Activated CD4-positive, alpha-beta T cell treated with anti-CD3 and anti-CD28 coated beads for 36 hours (primary cell): ENCODE measurements at places on chromosomes 1 and 21. TPM values are rescaled to one million over a fixed set of nuclear protein-coding genes. Genes with fewer than 3 reads are reported as not detected.

DNA sequence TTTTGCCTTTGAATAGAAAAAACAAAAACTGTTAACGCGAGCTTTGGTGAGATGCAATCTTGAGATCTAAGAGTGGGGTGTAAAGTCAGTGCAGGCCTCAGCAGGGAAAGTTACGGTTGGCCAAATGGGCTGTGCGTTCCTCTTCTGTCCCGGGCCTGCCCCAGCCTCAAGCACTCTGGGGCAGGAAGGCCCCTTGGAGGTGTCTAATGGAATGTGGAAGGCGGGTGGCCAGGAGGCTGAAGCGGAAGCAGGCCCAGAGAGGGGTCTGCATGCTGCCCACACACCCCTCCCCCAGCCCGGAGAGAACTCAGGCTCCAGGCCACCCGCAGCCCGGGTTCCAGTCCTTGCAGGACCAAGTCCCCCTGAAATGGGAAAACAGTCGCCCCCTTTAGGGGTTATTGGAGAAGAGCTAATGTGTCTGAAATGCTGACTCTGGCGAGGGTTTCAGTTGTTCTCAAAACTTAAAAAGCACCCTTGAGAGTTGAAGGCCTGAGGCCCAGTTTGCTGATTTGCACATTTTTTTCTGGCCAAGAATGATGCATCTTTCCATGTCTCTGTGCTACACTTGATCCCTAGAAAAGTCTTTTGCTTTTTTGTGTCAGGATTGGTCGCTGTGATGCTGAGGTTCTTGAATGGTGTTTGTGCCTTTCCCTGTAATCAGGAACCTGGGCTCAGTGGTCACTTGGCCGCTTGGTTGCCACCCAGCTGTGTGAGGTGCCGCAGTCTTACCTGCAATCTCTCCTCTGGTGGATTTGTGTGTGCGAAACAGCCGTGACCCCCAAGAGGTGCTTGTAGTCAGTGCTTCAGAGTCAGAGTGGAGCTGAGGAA, 2.0 kb downstream of the COL18A1 start:
- H3K27ac ChIP-seq, result no peak overlapping the region
- peaks cover 13% of the 10 kb centered on the region for H3K4me1 ChIP-seq
- peak overlapping the region; percentile 52 for H3K4me3 ChIP-seq
- no peaks in the 10 kb centered on the region for H3K36me3 ChIP-seq
- DNase-seq, result no peak
- peaks cover 30% of the 10 kb centered on the region for H3K27me3 ChIP-seq

Gene ADAMTS4
- 0.71 TPM for total RNA-seq

- H3K4me3 ChIP-seq, result no peak overlapping the region
- no peak overlapping the region for H3K27ac ChIP-seq
- H3K36me3 ChIP-seq, result peaks cover 94% of the 10 kb centered on the region
- H3K4me1 ChIP-seq, result no peaks in the 10 kb centered on the region
- H3K27me3 ChIP-seq, result no peaks in the 10 kb centered on the region
Measured at GRCh38 chr1:247198781-247199180, 27.0 kb upstream of the ZNF124 start.

- peaks cover 5% of the 10 kb centered on the region for H3K4me1 ChIP-seq
- H3K4me3 ChIP-seq, result no peak overlapping the region
- peaks cover 4% of the 10 kb centered on the region for H3K27me3 ChIP-seq
Measured at GRCh38 chr1:231515748-231516147, 12.7 kb upstream of the TSNAX start.

Gene TAL1
- total RNA-seq, result 0.19 TPM

DNA sequence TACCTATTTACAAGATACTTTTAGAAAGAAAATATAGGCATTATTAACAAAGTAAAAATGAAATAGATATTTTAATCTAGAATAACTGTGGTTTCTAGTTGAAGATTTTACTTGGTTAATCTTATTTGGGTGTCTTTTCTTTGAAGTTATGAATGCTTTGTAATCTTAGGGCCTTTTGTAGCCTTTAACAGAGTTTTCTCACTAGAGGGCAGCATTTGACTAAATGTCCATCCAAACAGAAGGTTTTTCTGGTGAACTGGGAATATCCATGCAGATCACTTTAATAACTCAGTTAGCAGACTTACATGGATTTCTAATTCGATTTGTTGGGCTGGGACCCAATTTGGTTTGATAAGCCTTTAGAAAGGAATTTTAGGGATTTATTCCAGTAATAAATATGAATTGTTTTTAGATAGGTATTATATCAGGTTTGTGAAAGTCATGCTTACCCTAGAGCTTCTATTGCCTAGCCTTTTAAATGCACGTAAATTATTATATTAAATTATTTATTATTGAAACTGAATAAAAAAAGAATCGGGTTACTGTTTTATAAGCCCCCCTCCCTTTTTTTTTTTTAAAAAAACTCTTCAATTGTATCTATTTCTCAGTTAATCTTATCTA, 119.7 kb downstream of the ZNF326 start:
- no peaks in the 10 kb centered on the region for H3K4me1 ChIP-seq
- no peak for DNase-seq
- peaks cover 29% of the 10 kb centered on the region for H3K27me3 ChIP-seq
- H3K27ac ChIP-seq, result no peak overlapping the region

- no peak overlapping the region for H3K27ac ChIP-seq
- peaks cover 11% of the 10 kb centered on the region for H3K27me3 ChIP-seq
- H3K4me1 ChIP-seq, result no peaks in the 10 kb centered on the region
- no peak for DNase-seq
- H3K4me3 ChIP-seq, result no peak overlapping the region
Measured at GRCh38 chr1:66476774-66477173, 57.2 kb upstream of the SGIP1 start.

Gene ARHGAP30
- total RNA-seq, result 165 TPM

GRCh38 chr1:22257290-22258275, 114.7 kb upstream of the WNT4 start:
- no peak overlapping the region for H3K4me3 ChIP-seq
- no peak for DNase-seq
- H3K4me1 ChIP-seq, result peaks cover 2% of the 10 kb centered on the region
- no peak overlapping the region for H3K27ac ChIP-seq
- no peaks in the 10 kb centered on the region for H3K36me3 ChIP-seq

Gene EXO1
- 53.8 TPM for total RNA-seq

DNA sequence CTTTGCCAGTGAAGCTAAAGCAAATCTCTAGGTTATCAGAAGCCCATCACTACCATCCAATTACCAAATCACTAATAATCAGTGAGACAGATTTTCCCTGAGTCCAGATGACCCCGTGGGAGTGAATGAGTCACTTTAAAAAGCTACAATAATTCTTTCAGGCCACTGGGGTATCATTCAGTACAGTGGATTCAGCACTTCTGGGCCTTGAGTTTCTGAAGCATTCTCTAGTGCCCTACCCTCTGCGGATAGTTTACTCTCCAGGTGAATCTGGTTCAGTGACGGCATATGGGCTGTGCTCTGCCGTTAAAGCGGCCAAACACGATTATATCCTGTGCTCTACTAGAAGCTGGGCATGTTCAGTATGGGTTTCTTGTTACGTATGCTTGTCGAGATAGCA, 26.1 kb downstream of the NR5A2 start:
- H3K27ac ChIP-seq, result no peak overlapping the region
- no peak for DNase-seq
- H3K4me3 ChIP-seq, result no peak overlapping the region
- peaks cover 26% of the 10 kb centered on the region for H3K27me3 ChIP-seq
- no peaks in the 10 kb centered on the region for H3K4me1 ChIP-seq

GRCh38 chr1:22340066-22340465, 111.6 kb upstream of the ZBTB40 start:
- no peaks in the 10 kb centered on the region for H3K36me3 ChIP-seq
- DNase-seq, result no peak
- H3K4me3 ChIP-seq, result no peak overlapping the region
- H3K4me1 ChIP-seq, result peaks cover 3% of the 10 kb centered on the region
- H3K27me3 ChIP-seq, result peaks cover 44% of the 10 kb centered on the region
- no peak overlapping the region for H3K27ac ChIP-seq

Gene CFAP107
- total RNA-seq, result not detected

- H3K4me3 ChIP-seq, result no peak overlapping the region
- no peaks in the 10 kb centered on the region for H3K4me1 ChIP-seq
- no peaks in the 10 kb centered on the region for H3K36me3 ChIP-seq
- DNase-seq, result peak; percentile 66
Measured at GRCh38 chr1:239308701-239309333, 77.6 kb upstream of the CHRM3 start.

- H3K27me3 ChIP-seq, result no peaks in the 10 kb centered on the region
- no peaks in the 10 kb centered on the region for H3K4me1 ChIP-seq
- no peak overlapping the region for H3K4me3 ChIP-seq
- DNase-seq, result no peak
- H3K36me3 ChIP-seq, result no peaks in the 10 kb centered on the region
Measured at GRCh38 chr21:46124083-46124925, 26.4 kb downstream of the COL6A2 start.

DNA sequence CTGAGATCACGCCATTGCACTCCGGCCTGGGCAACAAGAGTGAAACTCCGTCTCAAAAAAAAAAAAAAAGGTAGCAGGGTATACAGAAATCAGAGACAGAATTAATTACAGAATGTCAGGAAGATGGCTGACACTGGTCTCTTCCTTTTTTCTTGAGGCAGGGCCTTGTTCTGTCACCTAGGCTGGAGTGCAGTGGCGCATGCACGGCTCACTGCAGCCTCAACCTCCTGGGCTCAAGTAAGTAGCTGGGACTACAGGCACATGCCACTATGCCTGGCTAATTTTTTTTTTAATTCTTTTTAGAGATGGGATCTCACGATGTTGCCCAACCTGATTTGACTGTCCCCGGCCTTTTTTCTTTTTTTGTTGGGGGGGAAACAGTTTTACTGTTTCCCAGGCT, 16.4 kb downstream of the RNU5D-1 start:
- H3K4me1 ChIP-seq, result peaks cover 43% of the 10 kb centered on the region
- no peaks in the 10 kb centered on the region for H3K36me3 ChIP-seq
- DNase-seq, result no peak
- H3K27ac ChIP-seq, result peak overlapping the region; percentile 67
- no peak overlapping the region for H3K4me3 ChIP-seq

- H3K4me1 ChIP-seq, result peaks cover 21% of the 10 kb centered on the region
- peaks cover 2% of the 10 kb centered on the region for H3K27me3 ChIP-seq
Measured at GRCh38 chr1:211511030-211511700, 19.2 kb upstream of the RD3 start.

- no peaks in the 10 kb centered on the region for H3K27me3 ChIP-seq
- H3K36me3 ChIP-seq, result no peaks in the 10 kb centered on the region
- H3K4me3 ChIP-seq, result no peak overlapping the region
- H3K4me1 ChIP-seq, result peaks cover 54% of the 10 kb centered on the region
- peak overlapping the region; percentile 76 for H3K27ac ChIP-seq
Measured at GRCh38 chr1:8473121-8473875, 155.4 kb downstream of the SLC45A1 start.

- H3K36me3 ChIP-seq, result no peaks in the 10 kb centered on the region
- H3K27me3 ChIP-seq, result no peaks in the 10 kb centered on the region
- H3K27ac ChIP-seq, result no peak overlapping the region
- no peak for DNase-seq
- H3K4me1 ChIP-seq, result peaks cover 10% of the 10 kb centered on the region
Measured at GRCh38 chr1:209633335-209633997, 18.8 kb downstream of the LAMB3 start.

DNA sequence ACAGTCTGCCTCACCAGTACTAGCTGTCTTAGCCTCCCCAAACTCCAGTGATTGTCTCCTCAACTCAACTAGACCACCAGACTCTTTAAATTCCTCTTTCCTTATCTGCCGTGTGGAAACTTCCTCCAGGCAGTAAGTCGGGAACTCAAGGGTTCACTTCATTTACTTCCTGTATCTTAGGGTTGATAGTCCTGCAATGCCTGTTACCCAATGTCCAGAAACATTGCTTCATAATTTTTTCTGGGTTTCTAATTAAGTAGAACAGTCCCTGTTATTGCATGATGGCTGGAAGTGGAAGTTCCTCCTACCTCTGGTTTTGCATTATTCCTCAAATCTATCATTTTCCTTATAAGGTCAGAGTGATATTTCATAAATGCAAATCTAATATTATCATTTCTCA, 60.8 kb upstream of the RNF11 start:
- peaks cover 2% of the 10 kb centered on the region for H3K4me1 ChIP-seq
- DNase-seq, result no peak
- no peak overlapping the region for H3K27ac ChIP-seq
- H3K4me3 ChIP-seq, result no peak overlapping the region
- H3K27me3 ChIP-seq, result peaks cover 25% of the 10 kb centered on the region

Gene LRRIQ3
- 1.9 TPM for total RNA-seq

GRCh38 chr1:206725109-206725963, 40.6 kb downstream of the MAPKAPK2 start:
- H3K27ac ChIP-seq, result peak overlapping the region; percentile 29
- peak; percentile 85 for DNase-seq
- H3K36me3 ChIP-seq, result peaks cover 12% of the 10 kb centered on the region
- H3K4me1 ChIP-seq, result peaks cover 49% of the 10 kb centered on the region
- H3K27me3 ChIP-seq, result no peaks in the 10 kb centered on the region
- no peak overlapping the region for H3K4me3 ChIP-seq

Gene HFM1
- total RNA-seq, result not detected

Gene MEGF6
- 2.6 TPM for total RNA-seq

Gene PCP4
- not detected for total RNA-seq

Gene CCDC24
- total RNA-seq, result 2.0 TPM

Gene RCAN1
- total RNA-seq, result 9.9 TPM

DNA sequence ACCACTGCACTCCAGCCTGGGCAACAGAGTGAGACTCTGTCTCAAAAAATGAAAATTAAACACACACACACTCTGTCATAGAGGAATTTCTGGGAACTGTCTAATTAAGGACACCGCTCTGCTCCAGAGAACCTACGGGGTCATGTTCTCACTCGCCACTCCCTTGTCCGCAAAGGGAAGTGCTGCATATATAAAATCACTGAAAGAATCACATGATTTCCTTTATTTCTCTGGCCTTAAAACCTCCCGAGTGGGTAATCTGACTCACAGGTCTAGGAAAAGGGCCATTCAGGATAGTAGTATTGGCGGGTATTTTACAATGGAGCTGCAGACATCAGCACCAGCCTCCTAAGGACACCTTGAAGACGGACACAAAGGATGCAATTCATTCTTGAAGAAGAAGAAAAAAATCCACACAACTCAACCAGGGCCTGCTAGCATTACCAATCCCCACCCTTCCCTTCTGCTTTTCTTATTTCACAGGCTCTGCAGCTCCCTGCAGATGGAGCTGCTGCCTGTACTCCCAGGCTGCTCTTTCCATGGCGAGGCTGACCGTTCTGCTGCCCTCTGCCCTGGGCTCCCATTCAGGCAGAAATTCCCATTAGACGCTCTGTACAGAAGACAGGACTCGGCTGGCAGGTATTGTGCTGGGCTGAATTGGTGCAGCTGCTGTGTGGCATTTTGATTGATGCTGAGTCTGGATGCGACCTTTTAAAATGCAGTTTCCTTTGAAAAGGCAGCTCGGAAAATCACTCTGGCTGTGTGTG, 53.3 kb upstream of the FAM89A start:
- DNase-seq, result no peak
- H3K27ac ChIP-seq, result no peak overlapping the region
